Esophagus muscularis mucosa (tissue), 4 donors: ENCODE measurements at places on chromosomes 7 and 10. TPM values are rescaled to one million over a fixed set of nuclear protein-coding genes. Genes with fewer than 3 reads are reported as not detected.

DNA sequence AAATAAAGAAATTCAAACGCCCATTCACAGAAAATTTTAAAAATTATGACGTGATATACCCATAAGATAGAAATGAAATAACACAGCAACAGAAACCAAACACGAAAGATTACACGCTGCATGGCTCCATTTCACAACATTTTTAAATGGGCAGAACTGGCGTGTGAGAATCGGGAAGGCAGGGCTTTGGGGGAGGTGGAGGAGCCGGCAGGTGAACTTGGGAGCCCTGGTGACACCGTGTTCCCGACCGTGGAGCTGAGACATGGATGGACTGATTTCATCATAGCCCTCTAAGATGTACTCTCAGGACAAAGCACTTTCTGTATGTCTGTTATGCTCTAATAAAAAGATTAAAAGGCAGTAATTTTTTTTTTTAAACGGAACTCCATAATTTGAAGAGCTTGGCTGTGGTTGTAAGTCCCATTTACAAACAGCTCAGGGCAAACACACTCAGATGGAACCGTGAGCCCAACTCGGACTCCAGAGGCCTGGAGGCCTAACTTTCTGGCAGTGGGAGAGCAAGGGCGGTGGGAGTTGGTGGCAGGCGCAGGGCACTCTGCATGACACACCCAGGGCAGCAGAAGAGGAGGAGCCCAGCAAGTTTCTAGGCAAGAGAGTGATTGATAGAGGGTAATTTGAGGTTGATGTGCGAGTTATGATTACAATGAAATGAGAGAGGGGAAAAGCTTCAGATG lies 203.4 kb downstream of the MAD1L1 start:
- no peak overlapping the region for H3K4me3 ChIP-seq
- DNase-seq: no peak
- no peak overlapping the region for H3K27ac ChIP-seq
- no peaks in the 10 kb centered on the region for H3K27me3 ChIP-seq
- H3K4me1 ChIP-seq: peaks cover 3% of the 10 kb centered on the region

GRCh38 chr10:122426829-122427228 lies 27.6 kb upstream of the ARMS2 start:
- H3K27me3 ChIP-seq: no peaks in the 10 kb centered on the region
- no peak for DNase-seq
- peaks cover 42% of the 10 kb centered on the region for H3K4me1 ChIP-seq
- no peak overlapping the region for H3K27ac ChIP-seq

FAM131B gene
- total RNA-seq: 1.2 TPM

TRIL gene
- total RNA-seq: 9.4 TPM

- H3K27ac ChIP-seq: no peak overlapping the region
- H3K4me3 ChIP-seq: no peak overlapping the region
- no peaks in the 10 kb centered on the region for H3K36me3 ChIP-seq
- no peaks in the 10 kb centered on the region for H3K27me3 ChIP-seq
- no peaks in the 10 kb centered on the region for H3K4me1 ChIP-seq
These were observed 15.6 kb downstream of the ACSM6 start for GRCh38 chr10:95209509-95210127.

GRCh38 chr10:131748831-131749766 lies 151.7 kb upstream of the PPP2R2D start:
- H3K27ac ChIP-seq: no peak overlapping the region
- no peak for DNase-seq
- no peaks in the 10 kb centered on the region for H3K36me3 ChIP-seq
- no peaks in the 10 kb centered on the region for H3K27me3 ChIP-seq
- H3K4me1 ChIP-seq: no peaks in the 10 kb centered on the region

DNA sequence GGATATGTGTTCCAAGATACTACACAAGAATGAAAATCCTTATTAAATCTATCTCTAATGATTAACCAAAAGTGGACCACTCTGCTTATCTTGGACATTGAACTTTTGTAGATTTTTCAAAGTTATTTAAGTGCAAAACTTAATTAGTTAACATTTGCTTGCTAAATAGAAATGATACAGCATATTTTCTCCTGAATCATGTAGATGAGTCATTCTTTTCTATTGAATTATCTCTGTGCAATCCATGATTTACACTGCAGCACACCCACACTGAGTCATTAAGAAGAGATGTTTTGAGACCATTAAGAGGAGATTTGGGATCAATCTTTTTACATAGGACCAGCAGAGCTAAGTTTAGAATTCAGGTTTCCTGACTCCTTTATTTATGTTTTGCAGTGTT lies 6.6 kb upstream of the ABCC2 start:
- H3K27ac ChIP-seq: no peak overlapping the region
- no peaks in the 10 kb centered on the region for H3K27me3 ChIP-seq
- H3K4me3 ChIP-seq: no peak overlapping the region
- no peaks in the 10 kb centered on the region for H3K36me3 ChIP-seq
- no peak for DNase-seq

ARMC3 gene
- not detected for total RNA-seq

UTF1 gene
- total RNA-seq: not detected

GDF2 gene
- total RNA-seq: not detected

DNA sequence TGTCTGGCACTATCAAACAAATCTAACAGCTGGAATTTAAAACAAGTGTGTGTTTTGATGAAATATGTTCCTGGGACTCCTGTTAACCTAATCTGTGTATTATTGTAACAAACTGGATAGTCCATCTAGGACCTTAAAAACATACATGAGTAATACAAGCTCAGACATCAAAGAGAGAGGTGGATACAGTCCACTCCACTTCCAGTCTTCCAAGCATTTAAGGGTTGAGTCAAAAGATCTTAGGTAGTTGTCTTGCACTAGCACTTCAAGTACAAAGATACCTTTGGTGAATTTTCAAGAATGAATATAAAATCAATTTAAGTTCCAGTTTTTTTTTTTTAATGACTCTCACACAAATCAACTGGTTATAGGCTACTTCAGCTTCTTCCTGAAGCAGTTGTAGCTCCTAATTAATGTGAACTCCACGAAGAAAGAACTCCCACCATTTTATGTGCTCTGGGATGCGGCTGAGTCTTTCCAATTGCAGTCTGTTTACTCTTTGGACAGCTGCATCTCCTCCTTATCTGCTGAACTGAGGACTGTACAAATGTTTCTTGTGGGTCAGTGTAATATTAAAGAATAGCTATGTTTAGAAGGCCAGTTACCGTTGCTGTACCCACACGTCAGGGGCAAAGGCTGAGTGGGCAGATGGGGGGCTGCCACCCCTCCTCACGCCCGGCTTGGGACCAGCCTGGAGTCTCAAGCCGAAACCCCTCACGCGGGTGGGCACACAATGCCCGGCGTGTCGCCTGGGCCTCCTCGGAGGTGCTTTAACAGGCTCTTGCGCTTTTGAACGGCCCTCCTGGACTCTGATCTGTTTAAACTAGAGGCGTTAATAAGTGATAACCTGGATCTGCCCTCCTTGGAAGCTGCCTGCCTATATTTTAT lies 2.9 kb upstream of the IGF2BP3 start:
- peaks cover 48% of the 10 kb centered on the region for H3K4me1 ChIP-seq
- no peak overlapping the region for H3K27ac ChIP-seq
- peaks cover 100% of the 10 kb centered on the region for H3K27me3 ChIP-seq
- peak; percentile 53 for DNase-seq
- no peak overlapping the region for H3K4me3 ChIP-seq
- no peaks in the 10 kb centered on the region for H3K36me3 ChIP-seq

CFAP46 gene
- total RNA-seq: under 0.01 TPM

DNA sequence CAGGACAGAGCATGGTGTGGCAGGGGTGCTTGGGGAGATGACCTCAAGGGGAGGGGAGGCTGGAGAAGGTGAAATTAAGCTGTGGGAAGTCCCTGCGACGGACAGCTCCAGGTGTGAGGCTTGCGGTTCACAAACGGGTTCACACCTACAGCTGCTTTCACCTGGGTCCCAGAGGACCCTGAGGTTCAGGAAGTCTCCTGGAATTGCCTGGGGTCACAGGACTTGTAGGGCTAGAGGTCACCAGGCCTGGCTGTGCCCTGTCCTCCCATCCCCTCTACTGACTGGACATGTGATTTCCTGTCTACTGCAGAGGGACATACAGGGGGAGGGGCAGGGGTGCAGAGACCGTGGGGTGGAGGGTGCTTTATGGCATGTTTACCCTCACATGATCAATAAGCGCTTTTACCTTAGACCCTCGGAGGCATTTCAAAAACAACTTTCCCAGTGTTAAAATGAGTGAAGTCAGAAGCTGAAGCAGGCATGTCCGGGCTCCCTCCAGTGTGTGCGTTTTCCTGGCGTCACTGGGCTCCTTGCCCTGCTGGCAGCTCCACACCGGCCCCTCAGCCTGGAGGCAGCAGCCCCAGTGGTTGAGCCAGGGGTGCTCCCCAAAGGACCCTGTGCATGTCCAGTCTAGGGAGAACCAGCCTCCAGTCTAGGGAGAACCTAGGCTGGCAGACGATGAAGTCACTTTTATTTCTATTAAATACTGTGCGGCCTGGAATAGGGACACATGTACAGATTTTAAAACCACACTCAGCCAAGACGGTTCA lies 66.6 kb upstream of the IGFBP3 start:
- H3K4me3 ChIP-seq: no peak overlapping the region
- no peak overlapping the region for H3K27ac ChIP-seq
- H3K36me3 ChIP-seq: no peaks in the 10 kb centered on the region
- peaks cover 6% of the 10 kb centered on the region for H3K27me3 ChIP-seq
- peaks cover 4% of the 10 kb centered on the region for H3K4me1 ChIP-seq
- peak; percentile 83 for DNase-seq

- H3K4me3 ChIP-seq: no peak overlapping the region
- no peaks in the 10 kb centered on the region for H3K36me3 ChIP-seq
- no peaks in the 10 kb centered on the region for H3K4me1 ChIP-seq
- no peaks in the 10 kb centered on the region for H3K27me3 ChIP-seq
- DNase-seq: no peak
These were observed 47.8 kb upstream of the FRMD4A start for GRCh38 chr10:14378387-14378960.

CALML3 gene
- total RNA-seq: not detected

- no peak overlapping the region for H3K27ac ChIP-seq
- peak; percentile 8 for DNase-seq
- peaks cover 24% of the 10 kb centered on the region for H3K4me1 ChIP-seq
- no peak overlapping the region for H3K4me3 ChIP-seq
- no peaks in the 10 kb centered on the region for H3K36me3 ChIP-seq
These were observed 40.6 kb downstream of the BTBD16 start for GRCh38 chr10:122311716-122312115.

DNA sequence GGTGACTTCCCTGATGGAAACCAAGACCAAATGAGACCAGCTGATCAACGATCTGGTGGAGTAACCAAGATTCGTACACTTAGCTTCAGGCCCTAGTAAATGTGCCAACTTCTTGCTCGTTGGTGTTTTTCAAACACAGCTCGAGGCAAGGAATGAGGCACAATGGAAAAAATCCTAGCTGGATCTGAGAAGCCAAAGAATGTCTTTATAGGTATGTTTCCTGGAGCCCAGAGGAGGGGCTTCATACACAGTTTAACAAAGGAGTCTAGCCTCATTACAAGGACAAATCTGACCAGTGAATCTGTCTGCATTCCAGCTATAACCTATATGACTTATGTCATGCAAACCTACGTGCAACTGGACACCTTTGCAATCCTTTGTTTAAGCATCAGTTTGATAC lies 3.7 kb downstream of the COL17A1 start:
- no peaks in the 10 kb centered on the region for H3K27me3 ChIP-seq
- no peak for DNase-seq
- H3K4me1 ChIP-seq: no peaks in the 10 kb centered on the region
- H3K36me3 ChIP-seq: no peaks in the 10 kb centered on the region

GRCh38 chr10:11443468-11444154 lies 167.8 kb downstream of the USP6NL start:
- H3K27me3 ChIP-seq: no peaks in the 10 kb centered on the region
- H3K27ac ChIP-seq: no peak overlapping the region
- H3K4me1 ChIP-seq: no peaks in the 10 kb centered on the region
- H3K36me3 ChIP-seq: no peaks in the 10 kb centered on the region
- no peak for DNase-seq
- H3K4me3 ChIP-seq: no peak overlapping the region

GIMAP2 gene
- total RNA-seq: 9.7 TPM

MAPK8 gene
- total RNA-seq: 26.8 TPM

NPC1L1 gene
- total RNA-seq: not detected

GRCh38 chr10:20931156-20931795 lies 34.2 kb upstream of the NEBL start:
- H3K4me3 ChIP-seq: no peak overlapping the region
- no peaks in the 10 kb centered on the region for H3K36me3 ChIP-seq
- no peaks in the 10 kb centered on the region for H3K4me1 ChIP-seq
- no peaks in the 10 kb centered on the region for H3K27me3 ChIP-seq

DNA sequence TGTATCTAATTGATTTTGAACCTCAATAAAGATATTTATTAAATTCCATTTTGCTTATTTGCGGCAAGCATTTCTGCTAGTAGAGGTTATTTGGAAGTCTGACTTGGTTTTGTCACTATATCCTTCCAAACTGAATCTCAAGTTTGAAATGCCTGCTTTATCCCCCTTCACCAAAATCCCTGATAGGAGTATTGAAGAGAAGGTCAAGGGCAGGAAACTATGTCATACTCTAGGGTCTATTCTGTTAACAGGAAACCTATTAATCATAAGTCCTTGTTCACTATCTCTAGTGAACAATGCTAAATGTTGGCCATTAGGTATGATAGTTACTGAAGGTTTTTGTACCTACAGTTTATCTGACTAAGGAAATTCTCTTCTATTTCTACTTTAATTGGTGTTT lies 11.5 kb downstream of the GNAT3 start:
- H3K27me3 ChIP-seq: no peaks in the 10 kb centered on the region
- H3K4me1 ChIP-seq: no peaks in the 10 kb centered on the region
- no peak overlapping the region for H3K27ac ChIP-seq
- no peaks in the 10 kb centered on the region for H3K36me3 ChIP-seq

ALOX5 gene
- total RNA-seq: 14.2 TPM

GRCh38 chr7:102061981-102062390 lies 224.7 kb upstream of the SH2B2 start:
- H3K27me3 ChIP-seq: no peaks in the 10 kb centered on the region
- no peak overlapping the region for H3K4me3 ChIP-seq
- H3K36me3 ChIP-seq: no peaks in the 10 kb centered on the region
- no peak for DNase-seq

DNA sequence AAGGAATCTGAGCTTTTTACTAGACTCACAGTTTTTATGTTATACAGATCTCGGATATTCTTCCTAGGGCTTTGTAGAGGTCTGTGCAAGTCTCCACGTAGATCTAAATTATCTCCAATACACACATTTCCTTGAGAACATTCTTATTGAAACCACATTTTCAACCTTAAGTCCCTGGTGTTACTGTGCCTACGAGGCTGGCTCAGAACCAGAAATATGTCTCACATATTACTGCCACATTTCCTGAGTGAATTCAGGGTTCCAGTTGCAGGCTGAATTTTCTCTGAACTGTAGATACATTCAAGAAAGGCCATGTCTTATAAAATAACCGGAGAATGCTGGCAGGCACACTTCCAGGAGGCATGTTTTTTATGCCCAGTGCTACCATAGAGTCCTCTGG lies 46.5 kb downstream of the INHBA start:
- no peak overlapping the region for H3K4me3 ChIP-seq
- no peak for DNase-seq
- H3K27ac ChIP-seq: no peak overlapping the region
- H3K36me3 ChIP-seq: no peaks in the 10 kb centered on the region

CCNY gene
- 41.9 TPM for total RNA-seq
